Right cardiac atrium (tissue), 5 donors: ENCODE measurements at places on chromosomes 7 and 10.
A peak's percentile ranks its signal among the peaks of the same experiment; 100 is the strongest.

DNA sequence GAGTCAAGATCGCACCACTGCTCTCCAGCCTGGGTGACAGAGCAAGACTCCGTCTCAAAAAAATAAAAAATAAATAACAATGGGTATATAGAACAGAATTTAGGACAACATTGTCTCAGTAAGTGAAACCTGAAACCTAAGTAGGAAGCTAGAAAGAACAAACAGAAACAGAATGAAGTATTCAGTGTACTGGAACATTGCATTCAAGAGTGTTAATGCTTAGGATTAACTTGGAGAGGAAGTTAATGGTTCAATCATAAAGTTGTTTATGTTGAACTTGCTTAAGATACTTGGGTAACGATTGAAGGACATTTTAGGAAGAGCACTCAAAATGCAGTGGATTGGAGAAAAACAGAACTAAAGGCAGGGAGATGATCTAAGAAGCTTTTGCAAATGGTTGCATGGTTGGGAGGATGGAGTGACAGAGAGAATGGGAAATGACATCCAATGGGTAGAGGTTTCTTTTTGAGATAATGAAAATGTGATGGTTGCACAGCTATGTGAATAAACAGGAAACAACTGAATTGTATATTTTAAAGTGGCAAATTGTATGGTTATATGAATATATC lies 233.7 kb downstream of the ADK start:
- no peak for DNase-seq

DNA sequence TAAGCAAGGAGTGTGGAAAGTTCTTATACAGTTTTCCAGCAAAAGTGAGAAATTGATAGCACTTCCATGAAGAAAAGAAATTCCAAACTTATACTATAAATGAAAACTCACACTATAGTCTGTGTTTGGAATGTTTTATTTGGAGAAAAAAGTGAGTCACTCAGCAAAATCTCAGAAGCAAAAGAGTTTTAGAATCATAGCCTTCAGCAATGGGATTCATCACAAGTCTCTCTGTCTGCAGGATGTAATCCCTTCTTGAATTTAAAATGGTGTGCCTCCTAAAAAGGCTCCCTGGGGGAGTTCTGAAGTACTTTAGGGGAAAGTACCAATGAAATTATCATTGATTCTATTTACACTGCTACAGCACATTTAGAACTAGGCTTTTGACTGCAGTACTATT lies 756.4 kb downstream of the XPNPEP1 start:
- DNase-seq, result no peak

DNA sequence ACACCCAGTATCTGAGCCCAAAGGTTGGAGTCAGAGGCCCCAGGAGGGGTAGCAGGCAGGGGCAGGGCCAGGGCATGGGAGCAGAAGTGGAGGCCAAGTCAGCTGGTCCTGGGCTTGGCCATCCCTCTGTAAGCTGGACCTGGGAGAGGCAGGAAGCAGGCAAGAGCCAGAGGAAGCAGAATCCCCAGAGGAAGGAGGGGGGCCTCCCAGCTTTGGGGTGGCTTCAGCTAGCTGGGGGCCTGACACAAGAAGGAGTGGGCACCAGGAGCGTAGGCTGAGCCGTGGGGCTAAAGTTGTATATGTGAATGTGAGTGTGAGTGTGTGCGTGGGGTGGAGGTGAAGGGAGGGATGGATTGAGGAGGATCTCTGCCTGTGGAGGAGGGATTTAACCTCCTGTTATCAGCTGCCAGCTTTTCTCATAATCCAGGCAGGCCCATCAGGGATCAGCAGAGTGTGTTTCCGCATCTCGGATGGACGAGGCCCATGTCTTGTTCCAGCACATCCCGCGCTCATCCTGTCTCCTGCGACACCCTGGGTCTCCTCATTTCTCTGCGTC lies 54.0 kb downstream of the NEURL1 start:
- DNase-seq, result peak; percentile 57

GRCh38 chr7:3154881-3155494 lies 111.3 kb upstream of the CARD11 start:
- DNase-seq, result no peak

- DNase-seq, result no peak
Measured at GRCh38 chr7:133478591-133479135, 225.8 kb downstream of the EXOC4 start.

- DNase-seq, result no peak
Measured at GRCh38 chr10:61547297-61547696, 94.1 kb upstream of the TMEM26 start.

GRCh38 chr10:78435484-78436221 lies 402.0 kb downstream of the RPS24 start:
- no peak for DNase-seq

DNA sequence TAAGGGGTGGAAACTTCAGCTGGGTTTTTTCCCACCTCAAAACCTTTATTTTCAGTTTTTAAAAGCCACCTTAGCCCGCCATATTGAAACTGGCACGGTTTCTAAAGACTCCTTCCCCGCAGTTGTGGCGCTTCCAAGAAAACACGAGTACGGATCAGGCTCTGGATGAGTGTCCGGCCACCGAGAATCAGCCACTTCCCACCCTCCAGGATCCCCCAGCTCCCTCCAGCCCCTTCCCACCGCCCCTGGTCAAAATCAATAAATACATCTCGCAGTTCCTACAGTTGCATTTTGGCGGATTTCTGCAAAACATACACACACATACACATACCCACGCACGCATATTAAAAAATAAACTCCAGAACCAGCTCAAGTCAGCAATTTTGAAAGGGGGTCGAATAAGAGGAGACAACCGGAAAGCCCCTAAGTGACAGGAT lies 1.1 kb downstream of the SFMBT2 start:
- no peak for DNase-seq

DNA sequence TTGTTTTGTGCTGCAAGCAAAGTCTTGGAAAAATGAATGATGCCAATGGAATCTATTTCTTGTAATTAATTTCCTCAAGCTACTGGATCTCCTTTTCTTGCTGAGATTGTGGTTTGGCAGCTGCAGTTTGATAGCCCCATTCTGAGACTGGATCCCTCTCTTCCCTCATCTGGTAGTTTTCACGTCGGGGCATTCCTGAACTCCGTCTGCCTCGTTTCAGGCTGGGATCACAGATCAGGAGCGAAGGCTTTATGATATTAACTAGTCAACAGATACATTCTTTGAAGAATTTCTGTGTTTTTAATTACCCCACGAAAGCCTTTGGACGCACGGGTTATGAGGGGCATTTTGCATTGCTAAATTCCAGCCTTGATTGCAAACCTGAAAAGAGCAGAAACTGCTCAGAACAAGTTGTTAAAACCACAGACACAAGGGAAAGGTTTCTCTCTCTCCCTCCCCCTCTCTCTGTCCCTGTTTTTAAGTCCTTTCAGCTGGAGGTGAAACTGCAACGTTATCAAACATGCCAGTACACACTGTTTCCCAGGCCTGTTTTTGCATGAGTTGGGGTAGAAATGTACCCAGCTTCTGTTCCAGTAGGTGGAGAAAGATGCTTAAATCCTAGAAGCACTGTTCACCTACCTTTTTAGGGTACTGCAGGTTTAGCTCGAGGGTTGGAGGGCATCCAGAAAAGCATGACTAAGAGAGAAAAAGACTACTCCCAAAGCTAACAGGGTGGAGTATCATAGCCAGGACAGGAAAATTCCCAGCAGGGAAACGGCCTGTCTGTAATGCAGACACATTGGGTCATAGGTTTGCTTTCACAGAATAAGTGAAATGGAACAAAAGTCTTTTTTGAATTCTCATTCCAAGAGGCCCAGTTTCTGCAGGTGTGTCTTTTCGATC lies 124.3 kb downstream of the CUX1 start:
- DNase-seq, result peak; percentile 48

- DNase-seq, result peak; percentile 29
Measured at GRCh38 chr10:124579011-124579399, 117.4 kb downstream of the LHPP start.

- no peak for DNase-seq
Measured at GRCh38 chr10:3806603-3807002, 21.6 kb upstream of the KLF6 start.

DNA sequence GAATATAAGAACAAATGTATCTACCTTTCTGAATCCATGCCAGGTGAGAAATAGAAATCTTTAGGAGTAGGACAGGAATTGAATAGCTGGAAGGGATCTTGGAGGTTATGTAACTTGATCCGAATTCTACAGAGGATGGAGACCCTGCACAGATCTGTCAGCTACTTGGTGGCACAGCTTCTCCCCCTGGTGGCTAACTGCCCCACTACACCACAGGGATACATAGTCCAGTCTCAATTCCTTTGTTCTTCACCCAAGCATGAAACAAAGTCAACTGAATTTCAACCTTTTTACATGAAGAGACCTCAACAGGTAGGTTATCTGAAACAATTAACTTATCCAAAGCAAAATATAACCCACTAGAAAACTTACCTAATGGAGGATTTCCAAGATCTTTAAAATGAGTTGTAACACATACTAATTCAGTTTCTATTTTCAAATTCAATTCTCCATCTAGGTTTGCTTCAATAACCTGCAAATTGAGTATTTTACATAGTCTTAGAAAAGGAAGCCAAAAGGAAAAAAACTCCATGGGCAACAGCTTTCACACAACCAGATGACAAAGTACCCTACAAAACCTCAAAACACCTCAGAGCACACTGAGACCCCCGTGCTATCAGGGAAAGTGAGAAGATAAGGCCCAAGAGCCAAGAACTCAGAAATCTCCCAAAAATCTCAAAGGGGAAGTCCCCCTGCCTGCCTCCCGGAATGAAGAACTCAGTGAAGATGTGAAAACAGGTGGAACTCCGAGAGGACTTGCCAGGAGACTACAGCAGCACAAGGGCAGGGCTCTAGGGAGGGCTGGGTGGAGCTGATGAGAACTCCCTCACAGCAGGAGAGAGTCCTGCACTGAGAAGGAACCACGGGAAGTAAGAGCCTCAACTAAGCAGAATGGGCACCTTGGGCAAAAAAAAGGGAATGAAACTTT lies 10.3 kb downstream of the HUS1 start:
- DNase-seq, result peak; percentile 62

DNA sequence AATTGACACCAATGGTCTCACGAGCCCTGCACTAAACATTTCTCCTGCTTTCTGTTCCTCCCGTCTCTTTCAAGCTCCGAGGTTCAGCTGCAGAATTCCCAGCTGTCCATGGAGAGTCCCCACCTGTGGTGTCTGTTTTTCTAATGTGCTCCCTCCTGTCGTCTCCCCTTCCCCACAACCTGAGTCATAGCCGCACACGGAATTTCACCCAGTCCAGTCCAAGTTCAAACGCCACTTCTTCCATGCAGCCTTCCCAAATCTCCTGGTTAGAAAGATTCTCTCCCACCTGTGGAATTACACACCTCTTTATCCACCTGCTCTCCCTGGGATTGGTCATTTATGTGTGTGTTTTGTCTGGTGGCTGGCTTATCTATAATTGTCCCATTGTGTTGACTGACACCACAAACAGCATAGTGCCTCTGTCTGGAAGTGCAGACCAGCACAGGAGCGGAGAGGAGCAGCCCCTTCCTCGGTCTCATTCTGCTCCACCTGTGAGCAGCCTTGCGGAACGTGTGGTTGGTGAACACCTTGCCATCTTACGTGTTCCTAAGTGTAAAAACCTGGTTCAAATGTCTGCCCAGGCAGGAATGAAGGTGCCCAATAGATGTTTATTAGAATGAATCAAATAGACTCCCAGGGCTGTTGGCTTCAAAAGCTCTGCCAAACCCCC lies 3.3 kb upstream of the DIP2C start:
- DNase-seq, result no peak

DNA sequence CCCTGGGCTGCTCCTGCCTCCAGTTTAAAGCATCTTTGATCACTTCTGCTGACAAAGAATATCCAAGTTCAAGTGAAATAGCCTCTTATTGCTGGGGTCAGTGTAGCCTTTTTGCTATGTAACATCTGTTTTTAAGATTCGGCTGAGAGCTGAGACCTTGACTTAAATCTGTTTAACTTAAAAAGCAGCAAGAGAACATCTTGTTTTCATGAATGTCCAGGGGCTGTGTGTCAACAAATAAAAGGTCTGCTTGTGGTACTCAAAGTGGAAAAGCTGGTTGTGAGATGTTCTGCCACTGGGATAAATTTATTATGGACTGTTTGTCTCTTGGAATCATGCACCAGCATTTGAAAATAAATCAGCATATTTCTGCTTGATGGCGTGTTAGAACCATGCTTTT lies 73.2 kb downstream of the CALD1 start:
- DNase-seq, result no peak

- no peak for DNase-seq
Measured at GRCh38 chr10:110276603-110277002, 28.1 kb downstream of the SMNDC1 start.

DNA sequence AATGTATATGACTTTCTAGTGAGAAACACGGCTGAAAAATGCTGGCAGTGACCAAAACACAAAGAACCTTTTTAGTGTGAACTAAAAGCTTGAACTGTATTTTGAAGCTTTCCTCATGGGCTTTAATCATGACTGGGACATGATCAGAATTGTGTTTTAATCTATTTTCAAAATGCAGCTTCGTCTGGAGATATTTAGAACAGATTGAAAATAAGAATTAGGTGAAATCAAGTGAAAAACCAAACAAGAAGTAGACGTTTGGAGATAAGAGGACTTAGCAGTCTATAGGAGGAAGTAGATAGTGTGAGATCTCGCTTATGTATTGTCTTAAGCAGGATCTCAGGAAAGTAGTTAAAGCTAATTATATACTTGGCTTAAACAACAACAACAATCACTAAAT lies 865.4 kb upstream of the MBL2 start:
- no peak for DNase-seq

- DNase-seq, result no peak
Measured at GRCh38 chr10:130206216-130206737, 70.1 kb downstream of the GLRX3 start.

DNA sequence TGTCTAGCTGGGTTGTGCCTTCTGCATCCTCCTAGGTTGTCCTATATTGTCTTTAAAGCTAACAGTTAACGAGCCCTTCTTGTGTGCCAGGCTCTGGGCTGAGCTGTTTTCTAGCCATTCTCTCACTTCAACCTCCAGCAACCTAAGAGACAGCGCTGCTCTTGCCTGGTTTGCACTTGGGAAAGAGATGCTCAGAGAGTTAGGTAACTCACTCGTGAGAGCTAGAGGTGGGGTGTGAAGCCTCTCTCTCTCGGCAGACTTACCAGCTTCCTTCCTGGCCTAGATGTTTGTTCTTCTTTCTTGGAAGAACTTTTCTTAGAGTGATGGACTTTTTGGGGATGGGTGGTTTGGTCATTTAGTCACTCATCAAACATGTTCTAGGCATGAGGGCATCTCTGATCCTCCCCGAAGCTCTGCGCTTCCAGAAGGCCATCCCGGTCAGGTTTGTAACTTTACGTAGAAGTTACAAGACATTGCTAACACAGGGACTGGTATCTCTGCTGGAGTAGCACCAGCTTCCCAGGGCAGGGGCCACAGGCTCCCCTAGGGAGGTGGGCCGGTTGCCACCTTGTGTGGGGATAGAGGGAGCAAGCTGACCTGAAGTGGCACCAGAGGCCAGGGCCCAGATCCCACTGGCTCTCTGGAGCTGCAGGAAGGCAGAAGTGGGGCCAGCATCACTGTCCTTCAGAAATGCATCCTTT lies 14.3 kb downstream of the TSPAN15 start:
- DNase-seq, result no peak
